GM23338 (cell line): ENCODE measurements at places on chromosomes 5 and 9. TPM values are rescaled to one million over a fixed set of nuclear protein-coding genes. Genes with fewer than 3 reads are reported as not detected.

GRCh38 chr9:93244101-93244500 is 60.2 kb downstream of the WNK2 start:
- H3K4me3 ChIP-seq: no peak overlapping the region
- no peak for DNase-seq
- peaks cover 7% of the 10 kb centered on the region; the same call in 1 of the 2 replicates for H3K4me1 ChIP-seq
- no peaks in the 10 kb centered on the region; the same call in 1 of the 2 replicates for H3K36me3 ChIP-seq
- H3K27me3 ChIP-seq: no peaks in the 10 kb centered on the region

DNA sequence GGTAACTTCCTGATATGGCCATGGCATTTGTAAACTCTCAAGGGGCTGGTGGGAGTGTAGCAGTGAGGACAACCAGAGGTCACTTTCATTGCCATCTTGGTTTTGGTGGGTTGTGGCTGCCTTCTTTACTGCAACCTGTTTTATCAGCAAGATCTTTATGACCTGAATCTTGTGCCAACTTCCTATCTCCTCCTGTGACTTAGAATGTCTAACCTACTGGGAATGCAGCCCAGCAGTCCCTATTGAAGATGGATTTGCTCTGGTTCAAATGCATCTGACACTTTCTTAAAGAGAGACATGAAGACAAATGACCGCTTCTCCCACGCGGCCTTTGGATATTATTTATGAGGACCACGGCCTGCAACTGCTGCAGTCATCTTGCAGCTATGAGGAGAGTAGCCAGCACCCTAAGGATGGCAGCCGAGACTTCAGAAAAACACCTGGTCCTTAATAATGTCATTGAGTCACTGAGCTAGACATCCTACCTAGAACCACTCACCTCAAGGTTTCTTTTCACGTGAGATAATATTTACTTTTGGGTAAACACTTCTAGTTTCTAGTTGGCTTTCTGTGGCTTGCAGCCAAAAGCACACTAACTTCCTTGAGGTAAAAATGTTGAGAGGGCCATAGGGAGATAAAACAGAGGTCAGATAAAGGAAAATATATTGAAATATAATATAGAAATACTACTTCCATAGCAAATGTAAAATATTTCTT is 28.2 kb downstream of the CETN3 start:
- DNase-seq: no peak
- H3K27ac ChIP-seq: no peak overlapping the region
- no peaks in the 10 kb centered on the region for H3K27me3 ChIP-seq
- no peak overlapping the region for H3K4me3 ChIP-seq

DNA sequence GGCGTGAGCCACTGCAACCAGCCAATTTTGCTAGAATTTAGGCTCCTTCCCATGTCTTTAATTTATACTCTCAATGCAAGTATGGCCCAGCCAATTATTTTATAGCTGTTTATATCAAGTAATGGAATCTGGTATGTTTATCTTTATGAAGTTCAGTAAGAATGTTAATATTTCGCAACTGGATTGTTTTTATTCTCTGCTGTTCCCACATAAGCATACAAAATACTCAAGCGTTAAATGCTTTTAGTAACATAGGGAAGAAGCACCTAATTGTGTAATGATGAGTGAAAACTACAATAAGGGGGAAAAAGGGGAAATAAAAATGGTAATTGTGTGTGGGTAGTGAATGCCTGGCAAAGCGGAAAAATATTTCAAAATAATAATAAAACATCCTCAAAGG is 21.3 kb downstream of the PWWP2A start:
- H3K27me3 ChIP-seq: no peaks in the 10 kb centered on the region
- DNase-seq: no peak
- peaks cover 5% of the 10 kb centered on the region; the same call in 1 of the 2 replicates for H3K4me1 ChIP-seq
- H3K36me3 ChIP-seq: peaks cover 11% of the 10 kb centered on the region
- 0 out of 2 replicates have a peak overlapping the region, but pooled peaks have one; percentile 15 for H3K27ac ChIP-seq

DNA sequence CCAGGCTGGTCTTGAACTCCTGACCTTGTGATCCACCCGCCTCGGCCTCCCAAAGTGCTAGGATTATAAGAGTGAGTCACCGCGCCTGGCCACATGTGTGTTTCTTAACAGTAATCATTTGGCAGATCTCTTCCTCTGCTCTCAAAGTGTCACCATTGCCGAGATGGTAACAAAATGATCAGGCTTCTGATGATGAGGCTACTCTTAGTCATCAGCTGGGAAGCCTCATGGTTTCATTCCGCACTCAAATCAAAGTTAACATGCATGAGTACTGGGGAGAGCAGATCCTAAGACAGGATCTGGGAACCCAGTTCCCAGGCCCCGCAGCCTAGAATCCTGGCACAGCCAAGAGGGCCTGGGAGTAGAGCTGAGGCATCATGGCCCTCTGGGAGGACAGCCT is 27.4 kb downstream of the BARHL1 start:
- peaks cover 16% of the 10 kb centered on the region; the same call in 1 of the 2 replicates for H3K36me3 ChIP-seq
- no peak for DNase-seq
- no peaks in the 10 kb centered on the region for H3K4me1 ChIP-seq
- no peaks in the 10 kb centered on the region for H3K27me3 ChIP-seq

DNA sequence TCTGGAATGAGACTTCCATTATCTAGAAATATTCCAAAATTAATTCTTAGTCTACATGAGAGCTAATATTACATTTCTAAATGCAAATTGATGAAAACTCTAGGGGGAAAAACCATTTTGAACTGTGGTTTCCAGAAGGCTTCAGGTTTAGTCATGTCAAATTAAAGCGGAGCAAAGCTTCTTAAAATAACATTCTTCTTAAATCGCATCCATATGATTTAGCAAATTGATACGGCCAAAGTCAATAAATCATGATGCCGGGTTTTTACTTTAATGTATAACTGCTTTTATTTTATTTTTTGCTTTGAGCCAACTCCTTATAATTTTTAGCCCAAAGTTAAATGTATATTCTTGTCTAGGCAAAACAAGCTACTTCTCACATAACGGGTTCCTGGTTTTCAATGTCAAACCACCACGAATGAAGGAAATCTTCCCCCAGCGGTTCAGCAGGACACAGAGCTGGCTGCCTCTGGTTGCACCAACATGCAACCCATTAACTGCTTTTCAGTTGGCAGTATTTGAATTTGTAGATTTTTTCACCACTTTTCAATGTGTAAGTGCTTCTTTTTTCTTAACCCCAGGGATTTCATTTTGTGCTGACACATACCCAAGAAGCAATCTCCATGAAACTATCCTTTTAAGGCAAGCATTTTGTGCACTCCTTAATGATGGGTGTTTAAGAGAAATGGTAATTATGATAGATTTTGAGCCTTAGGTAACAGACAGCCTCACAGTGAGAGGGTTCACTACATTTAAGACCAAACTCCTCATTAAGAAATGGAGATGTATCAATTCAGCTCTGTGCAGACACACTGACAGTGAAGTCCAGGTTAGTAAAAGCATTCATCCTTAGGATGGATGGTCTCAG is 35.5 kb downstream of the EFNA5 start:
- H3K27ac ChIP-seq: no peak overlapping the region
- no peak for DNase-seq
- H3K4me1 ChIP-seq: peaks cover 36% of the 10 kb centered on the region
- no peaks in the 10 kb centered on the region for H3K27me3 ChIP-seq

DNA sequence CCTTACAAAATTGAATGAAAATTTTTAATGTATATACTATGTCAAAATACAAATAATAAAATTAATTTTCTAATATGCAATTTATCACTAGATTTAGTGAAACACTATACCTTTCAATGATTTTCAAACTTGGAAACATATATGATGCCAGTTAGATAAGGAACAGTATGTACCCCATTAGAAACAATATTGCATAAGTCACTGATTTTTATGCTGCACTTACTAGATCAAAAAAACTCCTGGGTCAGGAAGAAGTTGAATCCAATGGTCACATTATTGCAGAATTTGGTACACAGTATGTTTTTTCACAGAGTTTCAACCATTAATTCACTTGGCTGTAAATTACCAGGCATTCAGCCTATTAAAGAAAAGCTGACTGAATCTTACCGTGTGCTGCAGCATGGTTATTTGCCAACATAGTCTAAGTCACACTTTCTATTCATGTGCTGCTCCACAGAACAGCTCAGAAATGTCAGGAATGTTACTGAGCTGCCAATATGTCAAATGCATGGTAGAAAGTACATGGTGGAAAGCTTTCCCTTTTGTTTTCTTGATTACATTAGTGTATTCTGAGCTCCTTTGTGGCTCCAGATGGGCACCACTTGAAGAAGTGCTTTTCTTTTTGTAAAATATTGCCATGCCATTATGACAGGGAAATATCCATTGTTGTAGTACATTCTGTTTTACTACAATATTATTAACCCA is 9.9 kb upstream of the PRR16 start:
- no peaks in the 10 kb centered on the region for H3K27me3 ChIP-seq
- no peaks in the 10 kb centered on the region for H3K36me3 ChIP-seq
- H3K4me3 ChIP-seq: no peak overlapping the region
- peak; percentile 44 for DNase-seq

DNA sequence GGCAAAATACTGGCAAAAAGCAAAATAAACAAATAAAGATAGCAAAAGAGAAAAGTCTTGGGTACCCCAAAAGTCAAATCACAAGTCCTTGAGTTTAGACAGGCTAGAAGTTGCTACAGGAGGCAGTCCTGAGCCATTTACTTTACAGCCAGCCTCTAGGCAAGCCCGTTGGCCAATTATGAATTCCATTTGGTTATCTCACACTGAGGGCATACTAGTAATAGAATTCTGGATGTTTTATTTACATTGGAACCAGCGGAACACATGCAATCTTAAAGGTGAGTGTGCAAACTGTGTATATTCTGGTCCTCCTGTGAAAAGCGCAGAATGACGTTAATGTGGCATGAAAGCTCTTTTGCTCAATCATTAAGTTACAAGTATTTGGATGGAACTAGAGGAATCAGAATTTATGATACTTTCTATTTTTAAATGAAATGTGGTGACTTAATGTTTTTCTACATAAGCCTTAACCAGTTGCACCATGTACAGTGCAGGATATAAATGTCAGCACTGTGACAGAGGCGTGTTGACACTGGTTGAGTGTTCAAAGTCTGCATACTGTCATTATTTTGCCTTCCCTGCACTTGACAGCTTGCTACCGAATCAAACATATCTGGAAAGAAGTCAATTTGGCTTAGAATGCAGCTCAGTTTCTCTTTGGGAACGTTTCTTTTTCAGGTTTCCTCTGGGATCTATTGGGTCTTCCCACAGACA is 7.9 kb downstream of the GDNF start:
- no peak for DNase-seq
- H3K27ac ChIP-seq: no peak overlapping the region
- no peak overlapping the region for H3K4me3 ChIP-seq
- no peaks in the 10 kb centered on the region for H3K36me3 ChIP-seq
- peaks cover 31% of the 10 kb centered on the region for H3K4me1 ChIP-seq

- H3K27ac ChIP-seq: no peak overlapping the region
- DNase-seq: no peak
- H3K27me3 ChIP-seq: no peaks in the 10 kb centered on the region
- H3K36me3 ChIP-seq: peaks cover 9% of the 10 kb centered on the region; the same call in 1 of the 2 replicates
- H3K4me3 ChIP-seq: no peak overlapping the region
- peaks cover 37% of the 10 kb centered on the region for H3K4me1 ChIP-seq
Measured at GRCh38 chr5:172399336-172399735, 55.0 kb downstream of the SH3PXD2B start.

GRCh38 chr5:150763023-150763769 is 4.4 kb upstream of the DCTN4 start:
- H3K4me3 ChIP-seq: no peak overlapping the region
- no peak overlapping the region for H3K27ac ChIP-seq
- H3K4me1 ChIP-seq: no peaks in the 10 kb centered on the region
- peaks cover 9% of the 10 kb centered on the region; the same call in 1 of the 2 replicates for H3K27me3 ChIP-seq
- no peaks in the 10 kb centered on the region for H3K36me3 ChIP-seq
- no peak for DNase-seq

DNA sequence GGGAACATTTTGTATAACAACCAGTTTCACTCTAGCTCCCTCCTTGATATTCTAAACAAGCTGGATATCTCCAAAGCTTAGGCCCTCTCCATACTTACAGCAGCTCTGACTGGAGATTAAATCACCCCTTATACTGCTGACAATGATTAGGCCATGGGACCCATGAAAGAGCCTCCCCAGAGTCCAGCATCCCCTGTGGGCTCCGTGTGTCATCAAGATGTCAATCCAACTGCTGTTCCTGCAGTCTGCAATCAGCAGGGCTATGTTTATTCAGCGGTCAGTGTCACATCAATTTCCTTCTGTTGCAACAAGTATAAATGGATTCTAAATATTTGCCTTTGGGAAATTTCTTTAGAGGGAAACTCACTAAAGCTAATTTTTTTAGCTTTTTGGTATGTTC is 26.6 kb downstream of the PCDHAC2 start:
- no peak overlapping the region for H3K4me3 ChIP-seq
- no peak overlapping the region for H3K27ac ChIP-seq
- no peaks in the 10 kb centered on the region for H3K27me3 ChIP-seq
- H3K36me3 ChIP-seq: no peaks in the 10 kb centered on the region

DNA sequence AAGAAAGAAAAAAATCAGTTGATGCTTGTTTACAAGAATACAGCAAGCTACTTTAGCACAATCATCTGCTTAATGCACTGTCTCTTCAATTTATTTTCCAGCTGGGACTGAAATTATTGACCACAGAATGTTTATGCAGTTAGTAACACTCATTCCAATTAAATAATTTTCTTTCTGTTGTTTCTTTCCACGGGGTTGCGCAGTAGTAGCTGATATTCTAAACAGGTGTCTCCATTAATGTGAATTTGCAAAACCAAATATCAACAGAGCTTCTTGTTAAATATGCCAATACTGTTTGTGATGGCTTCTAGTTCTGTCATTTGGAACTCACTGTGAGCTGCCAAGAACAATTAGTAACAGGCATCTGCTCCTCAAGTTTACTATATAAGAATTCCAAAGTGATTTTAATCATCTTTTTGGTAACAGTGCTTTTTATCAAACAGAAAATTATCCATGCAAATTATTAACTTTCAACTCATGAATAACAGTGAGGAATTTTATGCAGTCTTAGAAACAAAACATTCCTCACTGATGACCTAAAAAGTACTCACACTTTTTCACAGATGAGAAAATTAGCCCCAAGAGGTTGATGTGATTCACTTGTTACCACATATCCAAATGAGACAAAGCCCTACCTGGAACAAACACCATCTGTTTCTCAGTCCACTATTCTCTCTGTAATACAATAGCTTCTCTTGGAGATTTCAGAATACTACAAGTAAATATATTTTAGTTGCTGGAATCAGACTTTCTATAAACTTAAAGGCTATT is 567.6 kb upstream of the RGMB start:
- no peak for DNase-seq
- H3K27me3 ChIP-seq: no peaks in the 10 kb centered on the region
- H3K36me3 ChIP-seq: no peaks in the 10 kb centered on the region
- H3K27ac ChIP-seq: no peak overlapping the region

GRCh38 chr9:35863583-35863982 is 6.6 kb downstream of the OR13J1 start:
- peaks cover 9% of the 10 kb centered on the region; the same call in 1 of the 2 replicates for H3K4me1 ChIP-seq
- H3K36me3 ChIP-seq: no peaks in the 10 kb centered on the region
- DNase-seq: no peak
- H3K27me3 ChIP-seq: no peaks in the 10 kb centered on the region
- H3K27ac ChIP-seq: no peak overlapping the region

- H3K4me1 ChIP-seq: no peaks in the 10 kb centered on the region
- DNase-seq: no peak
- H3K36me3 ChIP-seq: no peaks in the 10 kb centered on the region
Measured at GRCh38 chr5:35919191-35919590, 19.2 kb downstream of the CAPSL start.

- no peak overlapping the region for H3K27ac ChIP-seq
- H3K4me1 ChIP-seq: peaks cover 7% of the 10 kb centered on the region; the same call in 1 of the 2 replicates
- H3K27me3 ChIP-seq: no peaks in the 10 kb centered on the region
Measured at GRCh38 chr5:169655353-169655752, 18.3 kb downstream of the DOCK2 start.

Gene TRMO
- total RNA-seq: 6.4 and 9.7 TPM in 2 replicates

Gene TEX48
- total RNA-seq: not detected in 2 replicates

Gene GABRA6
- not detected in 2 replicates for total RNA-seq

Gene FOXI1
- not detected in 2 replicates for total RNA-seq

Gene PRDM9
- total RNA-seq: not detected in 2 replicates

Gene ZNF484
- total RNA-seq: 17.1 and 19.4 TPM in 2 replicates

Gene CACNA1B
- 8.0 and 10.4 TPM in 2 replicates for total RNA-seq

Gene SLC45A2
- not detected in 2 replicates for total RNA-seq

Gene GABRA1
- total RNA-seq: 0.16 and 0.52 TPM in 2 replicates

Gene IL13
- not detected in 2 replicates for total RNA-seq
